CD4-positive, alpha-beta T cell treated with Interleukin-1 beta for 1 hour (primary cell): ENCODE measurements at places on chromosomes 7 and 10.

DNA sequence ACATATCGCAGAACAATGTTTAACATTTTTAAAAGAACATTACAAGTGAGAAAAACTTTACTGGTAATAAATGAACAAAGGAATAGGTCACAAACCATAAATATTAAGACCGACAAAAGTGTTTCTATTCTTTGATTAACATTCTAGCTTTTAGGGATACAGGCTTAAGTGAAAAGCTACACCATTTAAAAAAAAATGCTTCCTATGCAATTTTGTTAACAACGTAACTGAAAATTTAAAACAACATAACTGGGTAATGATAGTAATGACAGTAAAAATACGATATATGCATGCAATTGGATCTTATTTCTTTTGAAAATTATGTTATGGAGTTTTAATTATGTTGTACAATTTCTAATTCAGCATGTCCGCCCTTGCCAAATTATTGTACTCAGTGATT is 49.7 kb upstream of the THSD7A start:
- DNase-seq, result no peak

DNA sequence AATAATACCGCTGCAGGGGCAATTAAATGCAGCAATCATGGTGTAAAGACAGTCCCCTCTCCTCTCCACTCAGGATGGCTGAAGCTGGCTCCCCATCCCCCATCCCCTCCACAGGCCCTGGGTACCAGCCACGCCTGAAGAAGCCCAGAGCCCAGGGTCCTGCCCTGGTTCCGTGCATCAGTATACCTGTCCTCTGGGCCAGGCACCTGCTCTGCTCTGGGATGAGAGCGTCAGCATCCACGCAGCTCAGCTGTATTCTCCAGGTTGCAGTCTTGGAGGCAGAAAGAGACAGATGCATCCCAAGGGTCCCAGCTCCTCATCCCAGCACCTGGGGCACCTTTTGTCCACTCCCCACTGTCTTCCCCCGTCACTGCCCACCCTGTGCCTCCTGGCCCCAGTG is 233.8 kb downstream of the TCERG1L start:
- no peak for DNase-seq

DNA sequence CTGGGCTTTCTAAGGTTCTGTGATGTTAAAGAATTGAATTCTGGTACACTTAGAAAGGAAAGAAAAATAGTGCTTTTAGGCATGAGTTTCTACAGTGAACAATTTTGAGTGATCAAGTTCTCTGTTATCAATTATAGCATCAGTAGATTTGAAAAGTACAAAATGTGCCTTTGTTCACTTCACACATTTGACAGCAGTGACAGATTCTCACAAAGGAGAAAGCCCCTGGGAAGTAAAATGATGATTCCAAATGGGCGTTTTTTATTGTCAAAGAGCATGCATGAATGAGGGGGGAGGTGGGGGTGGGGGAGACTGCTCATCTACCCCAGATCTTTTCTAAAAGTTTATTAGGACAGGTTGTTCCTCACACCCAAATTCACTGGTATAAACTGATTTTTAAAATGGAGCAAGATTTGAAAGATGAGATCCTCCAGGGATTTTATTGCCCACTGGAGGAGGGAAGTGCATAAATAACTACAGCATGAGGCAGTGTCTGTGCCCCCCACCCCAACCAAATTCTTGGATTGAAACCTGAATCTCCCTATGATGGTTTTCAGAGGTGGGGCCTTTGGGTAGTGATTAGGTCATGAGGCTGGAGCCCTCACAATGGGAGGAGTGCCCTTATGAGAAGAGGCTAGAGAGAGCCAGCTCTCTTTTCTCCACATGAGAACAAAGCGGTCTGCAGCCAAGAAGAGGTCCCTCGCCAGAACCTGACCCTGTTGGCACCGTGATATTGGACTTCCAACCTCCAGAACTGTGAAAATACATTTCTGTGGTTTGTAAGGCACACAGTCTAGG is 79.5 kb downstream of the AOAH start:
- no peak for DNase-seq

DNA sequence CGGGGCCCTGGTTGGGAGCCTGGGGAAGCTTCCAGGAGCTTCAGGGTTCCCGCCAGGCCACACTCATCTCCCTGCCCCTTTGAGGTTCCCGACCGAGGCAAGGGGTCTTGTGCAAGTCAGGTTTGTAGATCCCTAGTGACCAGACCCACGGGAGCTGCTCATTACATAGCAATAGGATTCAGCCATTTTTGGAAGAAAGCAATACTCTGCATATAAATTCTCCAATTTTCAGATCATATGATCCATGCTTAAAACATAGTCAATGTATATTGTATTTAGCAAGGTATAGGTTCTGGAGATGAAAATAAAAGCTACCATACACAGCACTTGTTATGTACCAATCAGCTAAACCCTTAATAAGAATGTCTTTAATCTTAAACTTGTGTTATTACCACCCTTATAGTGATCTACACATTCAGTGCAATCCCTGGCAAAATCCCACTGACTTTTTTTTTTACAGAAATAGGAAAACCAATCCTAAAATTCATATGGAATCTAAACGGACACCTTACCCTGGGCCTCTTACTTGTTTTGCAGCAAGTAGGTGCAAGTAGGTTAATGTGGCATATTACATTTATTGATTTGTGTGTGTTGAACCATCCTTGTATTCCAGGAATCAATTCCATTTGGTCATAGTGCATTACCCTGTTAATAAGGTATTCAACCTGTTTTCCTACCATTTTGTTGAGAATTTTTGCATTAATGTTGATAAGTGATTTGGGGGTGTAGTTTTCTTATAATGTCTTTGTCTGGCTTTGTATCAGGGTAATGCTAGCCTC is 13.8 kb upstream of the FKBP9 start:
- no peak for DNase-seq

- DNase-seq, result no peak
These were observed 78.8 kb downstream of the HIF1AN start for GRCh38 chr10:100614429-100615095.

GRCh38 chr7:129266181-129266580 is 41.4 kb downstream of the AHCYL2 start:
- no peak for DNase-seq

- no peak for DNase-seq
These were observed 119.0 kb upstream of the CACUL1 start for GRCh38 chr10:118873738-118874105.

DNA sequence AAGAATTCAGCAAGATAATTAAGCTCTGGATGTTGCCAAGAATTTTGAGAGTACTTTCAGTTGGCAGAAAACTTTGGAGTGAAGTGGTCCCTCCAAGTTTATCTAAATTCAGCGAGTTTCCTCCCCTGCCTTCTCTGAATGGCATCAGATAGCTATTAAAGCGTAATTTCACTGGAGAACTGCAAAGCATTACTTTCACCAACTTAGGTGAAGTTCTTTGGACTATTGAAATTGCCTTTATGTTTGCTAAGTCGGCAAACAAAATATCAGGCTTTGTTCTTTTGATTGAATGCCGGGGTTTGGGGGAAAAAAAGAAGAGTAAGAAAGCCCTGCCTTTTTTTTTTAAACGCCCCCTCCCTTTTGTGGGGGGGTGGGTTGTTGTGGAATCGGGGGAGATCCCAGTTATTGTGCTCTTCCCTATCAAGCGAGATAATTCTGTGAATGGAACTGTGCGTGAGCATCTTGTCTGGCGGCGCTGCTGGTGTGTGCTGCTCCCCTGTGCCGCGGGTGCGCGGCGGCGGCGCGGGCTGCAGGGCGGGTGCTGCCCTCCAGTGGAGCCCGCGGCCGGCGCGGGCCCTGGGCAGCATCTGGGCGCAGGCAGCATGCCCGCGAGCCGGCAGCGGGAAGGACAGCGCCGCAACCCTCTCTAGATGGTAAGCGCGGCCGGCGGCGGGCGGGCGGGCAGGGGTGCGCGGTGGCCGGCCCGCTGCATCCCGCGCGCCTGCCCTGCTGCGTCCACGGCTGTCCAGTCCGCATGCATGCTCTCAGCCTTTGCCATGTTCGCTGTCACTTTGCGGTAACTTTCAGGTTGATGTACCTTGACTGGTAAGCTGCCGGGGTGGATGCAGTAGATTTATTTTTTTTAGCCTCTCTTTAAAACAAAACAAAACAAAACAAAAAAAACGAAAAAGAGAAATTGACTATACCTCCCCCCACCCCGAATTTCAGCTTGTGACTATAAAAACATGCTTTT is 176.5 kb downstream of the TCF7L2 start:
- peak; percentile 54 for DNase-seq

DNA sequence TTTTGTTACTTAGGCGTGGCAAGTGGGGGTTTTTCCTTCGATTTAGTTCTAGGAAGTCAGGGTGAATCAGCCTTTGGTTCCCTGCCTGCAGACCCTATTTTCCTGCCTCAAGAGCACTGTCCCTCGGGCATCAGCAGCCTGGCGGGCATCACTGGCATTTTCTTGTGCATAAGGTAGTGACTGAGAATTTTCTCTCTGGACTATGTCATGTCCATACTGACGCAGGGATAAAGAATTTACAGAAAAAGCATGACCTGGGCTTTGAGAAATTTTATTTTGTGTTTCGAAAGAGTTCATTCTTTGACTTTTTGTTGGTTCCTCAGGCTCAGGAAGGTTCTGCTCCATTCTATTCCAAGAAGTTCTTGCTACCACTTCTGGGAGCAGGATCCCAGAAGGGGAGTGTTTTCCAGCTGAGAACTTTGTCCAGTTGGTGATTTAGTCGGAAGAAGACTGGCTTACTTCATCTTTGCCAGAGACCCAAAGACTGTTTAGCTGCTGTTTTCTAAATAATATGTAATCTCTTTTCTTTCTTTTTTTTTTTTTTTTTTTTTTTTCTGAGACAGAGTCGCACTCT is 213.9 kb upstream of the SH2B2 start:
- DNase-seq, result no peak

GRCh38 chr10:26869528-26869927 is 8.8 kb upstream of the ABI1 start:
- peak; percentile 13 for DNase-seq

DNA sequence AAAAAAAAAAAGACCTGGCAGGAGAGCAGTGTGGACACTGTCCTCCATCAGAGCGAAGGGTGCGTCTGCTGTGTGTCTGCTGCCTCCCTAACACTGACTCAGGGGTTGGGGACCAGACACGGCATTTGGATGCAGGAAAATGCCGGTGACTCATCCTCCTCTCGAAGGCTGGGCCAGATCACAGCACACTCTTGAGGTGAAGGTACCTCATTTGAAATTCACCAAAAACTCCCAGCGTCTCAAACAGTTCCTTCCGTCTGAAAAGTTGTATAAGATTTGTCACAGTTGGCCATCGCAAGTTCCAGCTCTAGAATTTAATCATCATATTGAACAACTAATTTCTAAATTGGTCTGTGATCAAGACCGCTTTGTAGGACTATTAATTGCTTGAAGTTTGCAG is 118.1 kb upstream of the LYZL2 start:
- no peak for DNase-seq
